ENCODE measurements at places on chromosomes 4 and X.
A peak's percentile ranks its signal among the peaks of the same experiment; 100 is the strongest.

DNA sequence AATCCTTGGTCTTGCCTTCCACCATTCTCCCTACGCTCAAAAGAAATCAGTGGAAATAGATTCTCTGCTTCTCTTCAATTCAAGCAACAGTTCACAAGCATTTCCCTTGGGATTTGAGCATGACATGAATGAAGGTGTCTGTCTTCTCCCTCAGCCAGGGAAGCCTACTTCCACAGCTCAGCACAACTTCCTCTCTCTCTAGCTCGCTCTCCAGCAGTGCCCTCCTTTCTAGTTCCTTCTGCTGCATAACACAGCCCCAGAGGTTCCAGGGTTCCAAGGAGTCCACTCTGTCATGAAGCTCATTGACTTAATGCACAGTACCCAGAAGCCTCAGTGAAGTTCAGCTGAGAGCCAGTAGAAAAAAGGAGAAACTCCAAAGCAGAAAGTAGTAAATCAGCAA, 81.3 kb downstream of the PLS3 start:
- DNase-seq = no peak

GRCh38 chrX:130162094-130162735, 3.4 kb downstream of the AIFM1 start:
- no peak for DNase-seq

- no peak for DNase-seq
Observed at GRCh38 chrX:151174581-151175282, 1.7 kb upstream of the GPR50 start.

DNA sequence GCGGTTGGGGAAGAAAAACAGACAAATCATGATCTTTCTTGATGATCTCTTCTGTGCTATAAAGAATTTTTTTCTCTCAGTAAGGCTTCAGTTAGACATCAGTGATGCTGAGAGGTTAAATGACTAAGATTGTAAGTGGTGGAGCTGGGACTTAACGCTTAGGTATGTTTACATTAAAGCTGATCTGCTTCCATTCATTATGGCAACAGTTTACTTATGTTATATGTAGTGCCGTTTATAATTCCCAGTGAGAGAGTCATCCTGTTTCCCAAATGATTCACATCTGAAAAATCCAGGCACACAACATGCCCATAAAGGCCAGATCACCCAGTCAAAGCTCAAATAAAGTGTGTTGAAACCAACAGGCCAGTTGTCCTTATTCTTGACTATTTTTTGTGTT, 50.1 kb downstream of the CENPVL3 start:
- DNase-seq = no peak

- DNase-seq = no peak
Observed at GRCh38 chr4:152014280-152014679, 253.5 kb upstream of the GATB start.

GRCh38 chr4:143482840-143483239, 30.7 kb upstream of the SMARCA5 start:
- peak; percentile 54 for DNase-seq

DNA sequence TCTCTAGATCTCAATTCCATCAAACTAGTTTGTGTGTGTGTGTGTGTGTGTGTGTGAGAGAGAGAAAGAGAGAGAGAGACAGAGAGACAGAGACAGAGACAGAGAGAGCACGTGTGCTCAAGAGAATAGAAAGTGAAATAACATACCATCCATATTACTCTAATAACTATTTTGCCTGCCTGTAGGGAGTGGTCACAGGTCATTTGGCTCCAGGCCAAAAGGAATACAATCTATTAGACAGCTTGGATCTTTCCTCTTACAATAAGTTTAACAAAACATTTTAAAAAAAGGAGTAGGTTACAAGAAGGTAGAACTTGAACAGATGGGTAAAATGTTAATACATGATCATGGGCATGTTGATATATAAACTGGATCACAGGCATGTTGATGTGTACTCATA, 76.2 kb downstream of the COL4A6 start:
- no peak for DNase-seq

DNA sequence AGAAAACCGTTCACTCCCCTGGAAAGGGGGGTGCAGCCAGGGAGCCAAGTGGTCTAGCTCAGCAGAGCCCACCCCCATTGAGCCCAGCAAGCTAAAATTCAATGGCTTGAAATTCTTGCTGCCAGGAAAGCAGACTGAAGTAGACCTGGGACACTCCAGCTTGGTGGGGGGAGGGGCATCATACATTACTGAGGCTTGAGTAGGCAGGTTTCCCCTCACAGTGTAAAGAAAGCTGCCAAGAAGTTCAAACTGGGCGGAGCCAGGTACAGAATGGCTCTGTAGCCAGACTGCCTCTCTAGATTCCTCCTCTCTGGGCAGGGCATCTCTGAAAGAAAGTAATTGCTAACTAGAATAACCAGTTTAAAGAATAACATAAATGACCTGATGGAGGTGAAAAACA, 372.3 kb upstream of the F9 start:
- DNase-seq = no peak

- DNase-seq = no peak
Observed at GRCh38 chr4:182093431-182093831, 149.8 kb upstream of the TENM3 start.

- DNase-seq = no peak
Observed at GRCh38 chrX:17817251-17817650, 43.8 kb downstream of the RAI2 start.

DNA sequence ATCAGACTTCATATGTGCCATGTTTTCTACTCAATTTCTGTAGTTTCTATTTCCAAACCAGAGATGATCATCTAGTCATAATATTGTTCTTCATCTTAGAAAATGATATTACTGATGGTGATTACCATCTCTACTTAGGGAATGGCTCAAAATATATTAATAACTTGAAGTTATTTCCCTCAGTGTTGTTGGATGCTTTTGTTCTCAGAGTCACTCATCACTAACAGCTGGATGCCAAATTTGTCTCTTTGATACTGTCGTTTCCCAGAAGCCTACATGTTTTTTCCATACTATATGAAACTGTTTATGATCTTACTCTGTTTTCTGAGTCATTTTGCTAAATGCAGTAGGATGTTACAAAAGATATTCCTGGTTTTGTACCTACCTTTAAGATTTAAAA, 8.9 kb downstream of the PGAM4 start:
- no peak for DNase-seq

GRCh38 chr4:8547108-8547911, 32.9 kb upstream of the GPR78 start:
- no peak for DNase-seq

DNA sequence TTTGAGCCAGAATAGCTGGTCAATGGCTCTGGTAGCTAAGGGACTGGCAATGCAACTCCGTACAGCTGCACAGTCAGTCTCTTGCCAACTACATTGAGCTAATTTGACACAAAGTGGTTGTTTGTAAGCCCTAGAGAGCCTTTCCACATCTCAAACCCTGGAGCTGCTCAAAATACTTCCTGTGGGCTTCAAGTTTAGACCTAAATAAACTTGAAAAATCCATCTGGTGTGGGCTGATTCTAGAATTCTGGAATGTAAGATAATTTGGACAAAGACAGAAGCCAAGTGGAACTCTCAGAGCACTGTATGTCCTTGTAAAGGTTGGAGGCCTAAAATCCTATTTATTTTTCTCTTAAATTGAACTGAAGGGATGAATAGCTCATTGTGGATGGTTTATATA, 380.8 kb downstream of the SPRY1 start:
- DNase-seq = peak; percentile 65

- no peak for DNase-seq
Observed at GRCh38 chr4:167724941-167725340, 367.4 kb upstream of the ANXA10 start.

GRCh38 chr4:3201718-3202702, 46.9 kb upstream of the MSANTD1 start:
- DNase-seq = no peak

DNA sequence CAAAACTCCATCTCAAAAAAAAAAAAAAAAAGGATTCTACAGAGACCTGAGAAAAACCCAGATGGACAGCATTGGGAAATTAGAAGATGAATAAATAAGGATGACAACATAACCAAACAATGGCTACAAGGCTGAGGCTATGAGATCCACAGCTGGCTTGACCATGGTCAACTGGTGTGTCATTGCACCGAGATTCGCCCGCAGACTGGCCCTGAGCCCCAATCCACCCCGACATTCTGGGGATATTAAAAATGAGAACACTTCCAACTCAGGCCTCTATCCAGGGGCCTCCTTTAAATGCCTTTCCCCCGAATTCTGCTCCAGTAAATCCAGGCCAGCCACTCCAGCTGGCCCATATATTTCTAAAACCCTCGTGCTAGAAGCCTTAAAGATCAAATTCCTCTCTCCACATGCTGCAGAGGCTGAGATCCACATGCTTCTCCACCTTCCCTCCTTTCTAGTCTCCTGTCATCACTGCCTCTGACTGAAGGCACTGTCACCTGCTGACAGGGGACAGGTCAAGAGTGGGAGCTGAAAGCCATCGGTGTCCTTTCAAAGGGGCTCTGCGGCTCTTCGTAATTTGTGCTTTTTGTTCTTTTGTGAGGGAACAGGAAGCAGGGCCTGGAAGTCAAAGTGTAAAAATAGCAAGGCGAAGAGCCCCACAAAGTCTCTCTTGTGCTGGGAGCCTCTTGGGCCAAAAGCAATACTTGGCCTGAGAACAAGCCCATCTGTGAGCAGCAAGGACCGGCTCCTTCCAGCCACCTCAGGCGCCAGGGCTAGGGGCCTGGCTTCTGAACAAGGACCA, 203.7 kb downstream of the NSUN7 start:
- DNase-seq = peak; percentile 57

DNA sequence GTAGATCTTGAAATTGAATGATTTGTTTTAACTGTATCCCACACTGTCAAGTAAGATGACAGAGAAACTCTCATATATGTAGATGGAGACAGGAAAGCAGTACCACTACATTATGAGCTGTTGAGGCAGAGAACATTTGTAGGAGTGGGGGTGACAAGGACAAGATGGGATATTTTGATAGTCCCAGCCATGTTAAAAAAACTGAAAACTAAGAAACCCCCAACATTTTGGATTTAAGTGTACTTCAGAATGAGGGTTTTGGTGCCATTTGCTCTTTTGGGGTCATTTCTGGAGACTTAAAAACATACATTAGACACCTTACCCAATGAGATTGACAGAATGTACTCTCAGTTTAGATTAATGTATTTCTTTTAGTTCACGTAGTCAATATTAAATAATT, 149.9 kb upstream of the SLC4A4 start:
- DNase-seq = no peak

- DNase-seq = peak; percentile 10
Observed at GRCh38 chrX:56994375-56995270, 718 bp downstream of the SPIN3 start.

GRCh38 chr4:1731180-1731579, 9.9 kb downstream of the TACC3 start:
- DNase-seq = no peak

DNA sequence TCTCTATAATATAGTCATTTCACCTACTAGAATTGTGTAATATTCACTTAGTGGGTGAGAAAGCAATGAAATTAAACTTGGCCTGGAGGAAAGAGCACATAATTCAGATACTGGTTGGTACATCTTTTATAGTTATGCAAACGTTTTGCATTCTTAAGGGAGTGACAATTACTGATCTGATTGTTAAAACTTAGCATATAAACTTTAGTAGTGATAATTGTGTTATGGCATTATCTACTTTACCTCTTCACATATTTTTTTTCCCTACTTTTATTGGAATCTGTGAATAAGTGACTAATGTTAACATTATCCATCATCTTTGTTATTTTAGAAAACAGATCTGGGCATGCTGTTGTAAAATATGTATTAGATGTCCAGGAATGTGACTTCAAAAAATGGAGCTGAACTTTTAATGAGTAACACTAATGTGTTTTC, 217.4 kb upstream of the GIMD1 start:
- no peak for DNase-seq

- DNase-seq = no peak
Observed at GRCh38 chr4:175456131-175456530, 355.9 kb downstream of the GPM6A start.

DNA sequence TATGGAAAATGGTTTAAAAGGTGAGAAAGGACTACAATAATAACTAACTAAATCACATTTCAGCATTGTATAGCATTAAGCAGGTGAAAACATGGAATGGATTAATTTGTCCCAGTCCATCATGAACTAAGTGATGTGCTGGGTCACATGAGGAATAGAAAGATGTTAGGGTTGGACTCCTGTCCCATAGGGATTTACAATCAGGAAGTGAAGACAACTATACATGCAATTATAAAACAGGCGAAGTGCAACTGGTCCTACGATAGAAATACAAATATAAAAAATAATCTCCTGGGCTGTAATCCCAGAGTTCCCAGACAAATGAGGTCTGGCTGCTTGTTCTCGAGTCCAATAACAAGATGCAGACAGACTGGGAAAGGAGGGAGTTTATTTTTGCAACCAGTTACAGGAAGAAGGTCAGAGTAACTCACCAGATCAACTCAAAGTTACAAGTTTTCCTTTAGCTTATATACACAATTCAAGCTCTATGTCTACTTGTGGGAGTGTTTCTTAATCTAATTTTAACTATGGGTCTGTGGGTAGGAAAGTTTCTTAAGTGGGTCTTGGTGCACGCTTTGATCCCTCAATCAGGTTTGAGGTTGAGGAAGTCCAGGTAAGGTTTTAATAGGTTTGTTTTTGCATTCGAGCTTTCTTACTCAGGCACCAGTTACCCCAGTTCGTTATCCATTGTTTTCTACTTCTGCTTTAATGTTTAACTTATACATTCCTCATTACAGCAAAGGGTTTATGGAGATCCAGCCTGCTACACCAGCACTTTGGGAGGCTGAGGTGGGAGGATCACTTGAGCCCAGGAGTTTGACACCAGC, 50.1 kb downstream of the IGFBP7 start:
- no peak for DNase-seq

GRCh38 chr4:98745366-98745765, 87.0 kb upstream of the TSPAN5 start:
- DNase-seq = no peak

- DNase-seq = no peak
Observed at GRCh38 chr4:108359986-108360681, 191.4 kb upstream of the LEF1 start.

DNA sequence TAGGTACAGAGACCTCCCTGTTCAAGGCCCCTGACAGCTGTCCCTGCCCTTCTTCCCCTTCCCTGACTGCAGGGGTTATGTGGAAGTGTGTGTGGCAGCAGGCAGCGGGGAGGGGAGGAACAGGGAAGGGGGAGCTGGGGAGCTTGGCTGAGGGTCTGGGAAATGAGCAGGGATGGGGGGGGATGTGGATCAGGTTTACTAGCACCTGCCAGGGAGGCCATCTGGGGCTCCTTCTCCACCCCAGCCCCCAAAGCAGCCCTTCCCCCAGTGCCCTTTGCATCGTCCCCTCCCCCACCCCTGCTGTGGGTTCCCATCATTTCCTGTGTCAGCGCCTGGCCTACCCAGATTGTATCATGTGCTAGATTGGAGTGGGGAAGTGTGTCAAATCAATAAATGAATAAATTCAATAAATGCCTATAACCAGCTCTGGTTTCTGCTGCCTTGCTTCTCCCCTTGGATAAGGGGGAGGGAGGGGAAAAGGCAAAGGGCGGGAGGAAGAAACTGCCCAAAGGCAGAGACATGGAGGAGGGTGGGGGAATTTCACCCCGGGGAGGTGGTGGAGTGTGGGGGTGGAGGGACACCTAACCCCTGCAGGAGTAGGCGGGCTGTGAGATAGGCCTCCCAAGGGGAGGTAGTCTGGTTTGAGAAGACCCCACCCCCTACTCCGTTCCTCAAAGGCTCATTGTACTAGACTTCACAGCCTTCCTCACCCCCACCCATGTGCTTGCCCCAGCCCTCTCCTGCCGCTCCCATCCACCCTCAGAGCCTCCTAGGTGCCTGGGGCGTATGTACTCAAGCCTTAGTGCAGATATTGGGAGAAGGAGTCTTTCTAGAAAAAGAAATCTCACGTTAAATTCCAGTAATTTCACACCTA, 3.2 kb downstream of the CXorf65 start:
- peak; percentile 29 for DNase-seq

- no peak for DNase-seq
Observed at GRCh38 chrX:45758738-45759397, 558.2 kb upstream of the DIPK2B start.
